ENCODE measurements at places on chromosomes 2 and 18. TPM values are rescaled to one million over a fixed set of nuclear protein-coding genes. Genes with fewer than 3 reads are reported as not detected.

GRCh38 chr2:111665551-111666116 is 218.4 kb downstream of the ANAPC1 start:
- DNase-seq, result no peak
- no peak overlapping the region for H3K4me3 ChIP-seq
- no peaks in the 10 kb centered on the region for H3K27me3 ChIP-seq
- H3K27ac ChIP-seq, result no peak overlapping the region
- H3K4me1 ChIP-seq, result peaks cover 4% of the 10 kb centered on the region
- H3K36me3 ChIP-seq, result no peaks in the 10 kb centered on the region

The ST8SIA5 gene
- total RNA-seq, result 1.8 TPM

GRCh38 chr18:58363767-58364540 is 264.9 kb downstream of the ALPK2 start:
- H3K4me3 ChIP-seq, result no peak overlapping the region
- no peak for DNase-seq
- peaks cover 19% of the 10 kb centered on the region for H3K36me3 ChIP-seq
- H3K4me1 ChIP-seq, result peaks cover 12% of the 10 kb centered on the region
- no peaks in the 10 kb centered on the region for H3K27me3 ChIP-seq
- H3K27ac ChIP-seq, result no peak overlapping the region

The ACADL gene
- total RNA-seq, result 6.6 TPM

- H3K27me3 ChIP-seq, result no peaks in the 10 kb centered on the region
- H3K4me3 ChIP-seq, result no peak overlapping the region
- H3K4me1 ChIP-seq, result no peaks in the 10 kb centered on the region
- DNase-seq, result no peak
Observed at GRCh38 chr18:9081940-9082339, 20.6 kb upstream of the NDUFV2 start.

The LAMA3 gene
- total RNA-seq, result 3.0 TPM

The PNPT1 gene
- 26.0 TPM for total RNA-seq

GRCh38 chr2:122512091-122512490 is 756.6 kb downstream of the TSN start:
- no peaks in the 10 kb centered on the region for H3K4me1 ChIP-seq
- no peak for DNase-seq
- H3K4me3 ChIP-seq, result no peak overlapping the region
- no peak overlapping the region for H3K27ac ChIP-seq

DNA sequence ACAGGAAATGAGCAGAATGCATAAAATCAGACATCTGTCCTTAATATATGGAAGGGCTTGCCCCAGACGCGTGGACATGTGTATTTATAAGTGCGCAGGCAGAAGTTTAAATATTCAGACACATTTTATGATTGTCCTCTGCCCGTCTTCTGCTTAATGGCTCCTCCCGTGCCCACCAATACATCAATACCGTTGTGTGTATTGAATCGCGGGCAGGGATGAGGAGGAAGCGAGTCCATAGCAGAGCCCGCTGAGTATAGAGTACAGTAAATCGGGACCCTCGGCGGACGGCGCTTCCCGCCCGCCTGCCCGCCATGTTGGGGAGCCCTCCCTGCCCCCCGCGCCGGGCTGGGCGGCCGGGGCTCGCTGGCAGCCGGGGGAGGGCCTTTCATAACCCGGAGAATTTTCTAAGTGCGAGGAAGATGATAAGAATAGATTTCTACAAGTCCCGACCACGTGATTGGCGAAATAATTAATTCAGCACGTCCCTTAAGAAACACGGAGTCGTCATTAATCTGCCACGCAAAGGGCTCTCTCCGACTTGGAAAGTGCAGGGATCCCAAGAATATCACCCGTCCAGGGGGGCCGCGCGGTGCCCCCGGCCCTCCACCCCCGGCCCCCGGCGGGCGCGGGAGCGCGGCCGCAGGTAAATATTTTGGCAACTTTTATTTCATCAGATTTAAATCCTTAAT is at the start of gene HOXD3:
HOXD3 (plus strand) TSS at position 501 of the 692 bp plus-strand sequence. CDS start 11,808 bp downstream, outside the sequence.
- no peak within 1 kb of the TSS for H3K27ac ChIP-seq
- H3K4me1 ChIP-seq, result peaks cover 5% of the 10 kb centered on the region
- no peaks in the 10 kb centered on the region for H3K36me3 ChIP-seq
- H3K27me3 ChIP-seq, result peaks cover 63% of the 10 kb centered on the region

DNA sequence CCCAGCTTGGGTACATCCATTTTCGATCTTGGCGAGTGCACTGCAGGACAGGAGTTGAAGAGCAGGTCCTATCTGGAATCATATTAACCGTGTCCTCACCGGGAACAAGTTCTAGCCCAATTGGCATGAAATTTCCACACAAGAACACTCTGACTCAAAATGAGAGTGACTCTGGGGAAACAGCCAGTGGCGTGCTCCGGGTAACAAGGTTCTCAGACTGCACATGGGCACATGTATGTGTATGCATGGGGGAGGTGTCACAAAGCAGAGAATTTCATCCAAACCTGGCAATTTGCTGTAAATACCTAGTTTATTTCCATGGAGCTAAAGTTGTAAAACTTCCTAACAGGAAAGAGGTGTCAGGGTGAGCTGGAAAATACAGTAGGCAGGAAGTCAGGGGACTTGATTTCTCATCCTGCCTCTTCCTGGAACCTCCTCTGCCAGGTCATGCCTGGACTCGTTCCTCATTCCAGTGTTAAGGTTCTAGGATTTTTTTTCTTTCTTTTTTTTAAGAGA is 1.7 kb downstream of the TUBB6 start:
- peaks cover 18% of the 10 kb centered on the region for H3K4me1 ChIP-seq
- peak overlapping the region; percentile 73 for H3K4me3 ChIP-seq
- H3K27ac ChIP-seq, result peak overlapping the region; percentile 77

GRCh38 chr2:223865124-223865523 is 27.7 kb upstream of the AP1S3 start:
- no peak overlapping the region for H3K27ac ChIP-seq
- no peaks in the 10 kb centered on the region for H3K27me3 ChIP-seq
- no peaks in the 10 kb centered on the region for H3K4me1 ChIP-seq
- H3K4me3 ChIP-seq, result no peak overlapping the region

The ESCO1 gene
- total RNA-seq, result 12.1 TPM

GRCh38 chr2:34475156-34475555 is 876.1 kb upstream of the FAM98A start:
- no peak overlapping the region for H3K4me3 ChIP-seq
- no peaks in the 10 kb centered on the region for H3K4me1 ChIP-seq
- no peak overlapping the region for H3K27ac ChIP-seq
- no peaks in the 10 kb centered on the region for H3K36me3 ChIP-seq
- H3K27me3 ChIP-seq, result no peaks in the 10 kb centered on the region
- no peak for DNase-seq

The ZBTB7C gene
- total RNA-seq, result 0.53 TPM

The CD8A gene
- total RNA-seq, result not detected

DNA sequence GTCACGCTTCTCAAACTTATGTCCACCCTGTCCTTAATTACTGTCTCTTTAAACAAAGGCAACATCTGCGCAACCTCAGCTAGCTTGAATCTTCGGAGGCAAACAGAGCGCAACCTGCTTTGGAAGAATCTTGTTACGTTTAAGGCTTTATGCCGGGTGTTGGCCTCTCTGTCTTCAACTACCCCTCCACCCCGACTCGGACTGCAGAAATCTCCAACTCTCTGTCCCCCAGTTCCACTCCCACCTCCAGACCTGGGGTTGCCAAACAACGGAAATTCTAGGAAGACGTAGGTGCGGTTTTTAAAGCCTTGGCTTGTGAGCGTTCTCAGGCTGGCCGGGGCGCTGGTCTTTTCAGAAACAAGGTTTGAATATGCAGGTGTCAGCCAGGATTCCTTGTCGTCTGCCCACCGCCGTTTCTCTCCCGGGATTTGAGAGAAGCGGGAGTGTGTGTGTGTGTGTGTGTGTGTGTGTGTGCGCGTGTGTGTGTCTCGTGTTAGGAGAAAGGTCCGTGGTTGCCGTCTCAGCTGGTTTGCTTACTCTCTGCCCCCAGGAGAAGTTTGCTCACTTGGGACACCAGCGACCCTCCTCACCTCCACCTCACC is 1.1 kb upstream of the ONECUT2 start:
- no peak for DNase-seq
- no peak overlapping the region for H3K27ac ChIP-seq
- peaks cover 34% of the 10 kb centered on the region for H3K4me1 ChIP-seq
- no peak overlapping the region for H3K4me3 ChIP-seq
- peaks cover 92% of the 10 kb centered on the region for H3K27me3 ChIP-seq

The KANSL1L gene
- 19.4 TPM for total RNA-seq

GRCh38 chr18:63107171-63107845 is 212.3 kb downstream of the BCL2 start:
- no peak overlapping the region for H3K27ac ChIP-seq
- DNase-seq, result no peak
- peaks cover 12% of the 10 kb centered on the region for H3K4me1 ChIP-seq
- H3K36me3 ChIP-seq, result no peaks in the 10 kb centered on the region
- no peak overlapping the region for H3K4me3 ChIP-seq

The NTSR2 gene
- 0.85 TPM for total RNA-seq

DNA sequence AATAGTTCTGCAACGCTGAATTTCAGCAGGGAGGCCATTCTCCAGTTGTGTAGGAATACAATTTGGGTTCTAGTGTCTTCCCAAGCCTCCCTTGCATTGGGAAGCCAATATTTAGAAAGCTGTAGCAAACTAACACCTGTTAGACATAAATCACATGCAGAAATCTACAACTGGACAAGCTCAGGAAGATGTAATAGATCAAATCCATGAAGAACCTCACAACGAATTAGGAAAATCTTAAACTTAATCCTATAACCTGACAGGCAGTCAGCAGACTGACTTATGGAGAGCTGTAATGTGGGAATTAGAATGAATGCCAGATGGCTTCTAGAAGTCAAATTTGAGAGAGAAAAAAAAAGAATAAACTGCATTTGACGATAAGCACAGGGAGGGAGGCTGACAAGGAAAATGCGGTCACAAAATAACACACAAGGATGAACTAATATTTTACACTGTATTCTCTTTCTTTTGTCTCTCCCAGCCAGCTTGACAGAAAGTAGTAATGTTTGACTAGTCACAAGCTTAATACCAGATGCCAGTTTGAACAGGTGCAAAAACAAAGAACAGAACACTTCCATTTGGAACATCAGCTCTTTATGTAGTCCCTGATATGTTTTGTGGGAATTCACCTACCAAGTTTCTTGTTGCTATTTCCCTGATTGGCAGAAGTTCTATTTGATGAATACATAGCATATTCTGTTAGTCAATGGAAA is 50.8 kb upstream of the FANCL start:
- H3K4me1 ChIP-seq, result no peaks in the 10 kb centered on the region
- no peak overlapping the region for H3K4me3 ChIP-seq
- H3K27ac ChIP-seq, result no peak overlapping the region
- no peaks in the 10 kb centered on the region for H3K36me3 ChIP-seq
- DNase-seq, result no peak
- H3K27me3 ChIP-seq, result no peaks in the 10 kb centered on the region

DNA sequence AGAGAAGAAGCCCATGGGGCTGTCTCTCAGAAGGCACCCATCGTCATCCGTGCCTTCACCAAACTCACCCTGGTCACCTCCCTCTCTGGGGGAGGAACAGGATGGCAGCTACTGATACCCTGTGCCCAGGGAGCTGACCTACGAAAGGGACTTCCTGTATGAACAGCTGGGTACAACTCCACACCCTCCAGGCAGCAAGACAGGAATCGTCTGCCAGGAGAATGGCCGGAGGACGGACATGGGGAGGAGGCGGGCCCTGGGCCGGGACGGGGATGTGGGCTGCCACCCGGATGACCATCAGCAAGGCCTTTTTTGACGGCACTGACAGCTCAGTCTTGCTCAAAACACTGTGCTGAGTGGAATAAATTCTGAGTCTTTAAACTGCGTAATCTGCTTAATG is 243.6 kb downstream of the HDAC4 start:
- peak; percentile 40 for DNase-seq
- peaks cover 49% of the 10 kb centered on the region for H3K36me3 ChIP-seq

DNA sequence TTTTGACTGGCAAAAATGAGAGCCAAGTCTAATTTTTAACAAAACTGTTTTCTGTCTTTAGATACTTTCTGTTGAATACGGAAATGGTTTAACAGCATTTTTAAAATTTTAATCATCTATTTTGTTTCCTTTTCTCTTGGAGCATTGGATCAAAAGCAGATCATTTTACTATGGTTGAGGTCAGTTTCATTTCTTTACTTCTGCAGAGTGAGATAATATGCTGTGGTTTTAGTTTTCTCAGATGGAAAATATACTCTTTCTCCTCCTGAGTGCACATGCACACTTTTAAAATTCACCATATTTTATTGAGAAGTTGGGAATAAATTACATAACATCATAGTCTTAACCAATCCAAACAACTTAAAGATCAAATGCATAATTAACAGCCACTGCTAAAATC is 283.3 kb downstream of the SLC8A1 start:
- no peak overlapping the region for H3K4me3 ChIP-seq
- no peaks in the 10 kb centered on the region for H3K27me3 ChIP-seq
- no peak overlapping the region for H3K27ac ChIP-seq
- no peaks in the 10 kb centered on the region for H3K4me1 ChIP-seq

DNA sequence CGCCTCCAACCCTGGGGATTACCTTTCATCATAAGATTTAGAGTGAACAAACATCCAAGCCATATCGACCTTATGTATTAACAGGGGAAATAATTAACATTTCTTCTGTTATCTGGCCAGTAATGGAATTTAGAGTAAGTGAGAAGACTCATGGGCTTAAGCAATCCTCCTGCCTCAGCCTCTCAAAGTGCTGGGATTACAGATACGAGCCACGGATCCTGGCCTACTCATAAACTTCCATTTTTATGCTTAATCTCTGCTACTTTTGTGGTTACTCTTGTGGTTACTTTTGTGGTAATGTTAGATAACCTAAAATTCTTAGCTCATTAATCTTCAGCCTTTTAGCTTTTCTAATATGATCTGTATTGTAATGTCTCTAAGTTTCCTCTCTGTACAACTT is 159.3 kb upstream of the SLC8A1 start:
- DNase-seq, result no peak
- no peaks in the 10 kb centered on the region for H3K4me1 ChIP-seq
- H3K4me3 ChIP-seq, result no peak overlapping the region
- H3K27ac ChIP-seq, result no peak overlapping the region
- no peaks in the 10 kb centered on the region for H3K27me3 ChIP-seq

DNA sequence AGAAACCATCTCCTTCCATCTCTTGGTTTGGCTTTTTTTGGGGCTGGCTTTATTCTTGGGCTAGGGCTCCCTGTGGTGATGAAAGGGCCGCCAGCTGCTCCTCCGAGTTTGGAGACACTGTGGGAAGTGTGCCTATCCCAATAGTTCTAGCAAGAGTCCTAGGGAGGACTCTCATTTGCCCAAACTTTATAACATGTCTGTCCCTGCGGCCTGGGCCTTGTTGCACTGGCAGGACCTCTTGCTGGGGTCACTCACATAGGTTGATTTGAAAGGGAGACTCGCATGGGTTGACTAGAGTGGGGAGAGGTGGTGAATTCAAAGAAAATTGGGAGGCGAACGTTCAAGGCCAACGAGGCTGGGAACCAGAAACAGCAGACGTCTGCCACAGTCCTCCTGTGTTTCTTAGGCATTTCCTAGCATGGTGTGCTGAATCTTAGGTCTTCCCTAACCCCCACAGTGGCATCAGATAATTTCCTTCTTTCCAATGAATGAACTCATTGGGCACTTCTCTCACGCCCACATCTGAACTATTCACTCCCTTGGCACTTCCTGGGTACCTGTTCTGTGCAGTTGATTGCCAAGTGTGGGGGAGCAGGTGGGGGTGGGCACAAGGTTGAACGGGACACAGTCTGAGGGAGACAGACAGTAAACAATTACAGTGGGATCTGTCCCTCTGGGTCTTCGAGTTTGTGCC is 26.8 kb downstream of the NIFK start:
- no peak overlapping the region for H3K4me3 ChIP-seq
- DNase-seq, result no peak
- no peaks in the 10 kb centered on the region for H3K4me1 ChIP-seq
- no peak overlapping the region for H3K27ac ChIP-seq

Data from gastrocnemius medialis (tissue), 4 donors.